ENCODE measurements at places on chromosomes 11 and 22.
A peak's percentile ranks its signal among the peaks of the same experiment; 100 is the strongest.

DNA sequence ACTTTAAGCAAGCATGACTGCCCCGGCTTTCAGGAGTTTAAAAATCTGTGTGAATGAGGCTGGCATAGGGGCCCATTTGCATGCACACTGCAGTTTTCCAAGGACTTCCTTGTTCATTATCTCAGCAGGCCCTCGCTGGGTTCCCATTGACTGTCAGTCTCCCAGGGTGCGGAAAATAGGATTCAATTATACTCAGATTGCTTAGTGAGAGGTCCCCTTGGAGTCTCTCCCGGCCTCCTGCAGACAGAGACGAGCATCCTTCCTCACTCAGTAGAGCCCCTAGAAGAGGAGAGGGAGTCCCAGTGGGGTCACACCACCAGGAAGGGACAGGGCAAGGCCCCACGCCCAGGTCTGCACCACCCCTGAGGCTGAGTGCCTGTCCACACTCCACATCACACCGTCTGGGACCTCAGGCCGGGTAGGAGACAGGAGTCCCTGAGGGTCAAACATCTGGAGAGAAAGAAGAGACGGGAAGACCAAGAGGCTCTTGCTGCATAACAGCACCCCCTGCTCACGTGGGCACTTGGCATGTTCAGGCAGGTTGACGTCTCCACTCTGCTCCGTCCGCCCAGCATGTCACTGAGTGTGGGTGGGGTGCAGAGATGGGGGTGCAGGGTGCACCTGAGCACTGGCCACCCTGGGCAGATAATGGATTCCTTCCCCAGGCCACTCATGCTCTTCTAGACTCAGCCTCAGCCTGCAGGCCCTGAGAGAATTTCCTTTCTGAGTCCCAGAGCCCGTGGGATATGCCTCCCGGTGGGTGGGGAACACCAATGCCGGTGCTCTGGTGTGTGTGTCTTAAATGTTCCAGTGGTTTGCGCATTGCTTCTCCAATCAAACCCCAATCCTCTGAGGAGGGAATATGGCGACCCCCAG lies 58.8 kb downstream of the MCM5 start:
- no peak for DNase-seq

- DNase-seq = no peak
Measured at GRCh38 chr11:33932721-33933120, 40.8 kb upstream of the LMO2 start.

- no peak for DNase-seq
Measured at GRCh38 chr11:518463-519202, 11.6 kb upstream of the RNH1 start.

DNA sequence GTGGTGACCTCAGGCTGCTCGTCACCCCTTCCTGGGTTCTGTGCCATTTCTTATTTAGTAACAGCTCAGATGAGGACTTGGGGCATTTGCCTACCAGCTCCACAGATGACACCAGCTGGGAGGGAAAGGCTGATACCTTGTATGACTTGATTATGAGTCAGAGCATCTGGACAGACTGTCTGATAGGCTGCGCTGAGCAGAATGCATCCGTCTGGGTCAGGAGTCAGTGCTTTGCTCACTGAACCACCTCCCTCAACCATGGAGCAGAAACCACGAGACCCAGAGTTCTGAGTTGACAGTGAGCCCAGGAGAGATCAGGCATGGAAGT lies 6.8 kb downstream of the ST14 start:
- DNase-seq = no peak

DNA sequence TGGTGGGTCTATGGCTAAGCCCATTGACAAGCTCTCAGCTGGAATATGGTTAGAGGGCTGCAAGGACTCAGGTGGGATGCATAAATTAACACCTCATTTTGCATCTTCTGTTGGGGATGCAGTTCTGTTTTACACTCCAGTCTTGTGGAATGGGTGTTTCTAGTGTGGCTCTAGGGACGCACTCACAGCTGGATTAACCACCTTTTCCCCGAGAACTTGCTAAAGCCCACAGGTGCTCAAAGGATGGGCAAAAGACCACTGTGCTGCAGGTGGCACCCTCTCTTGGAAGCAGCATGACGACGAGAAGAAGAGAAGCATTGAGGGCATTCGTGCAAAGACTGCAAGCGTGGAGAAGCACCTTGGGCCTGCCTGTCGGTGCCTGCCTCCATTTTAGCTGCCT lies 6.9 kb downstream of the BARX2 start:
- no peak for DNase-seq

GRCh38 chr11:95282291-95282751 lies 51.3 kb upstream of the SESN3 start:
- no peak for DNase-seq

DNA sequence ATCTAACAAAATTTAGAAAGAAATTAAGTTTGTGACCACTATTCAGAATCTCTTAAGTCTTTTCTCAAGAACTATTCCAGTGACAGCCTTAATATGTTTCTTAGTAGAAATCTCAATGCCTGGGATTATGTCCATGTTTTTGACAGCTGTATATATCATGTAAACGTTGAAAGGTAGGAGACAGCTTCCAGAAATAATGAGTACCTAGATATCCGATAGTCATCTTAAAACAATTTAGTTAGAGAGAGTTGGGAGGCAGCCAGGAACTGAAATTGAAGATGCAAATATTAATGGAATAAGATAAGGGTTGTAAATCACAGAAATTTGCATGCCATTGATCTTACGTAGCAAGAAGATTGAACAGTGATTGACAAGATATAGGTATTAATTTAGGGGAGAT lies 955.2 kb downstream of the JRKL start:
- DNase-seq = peak; percentile 31

DNA sequence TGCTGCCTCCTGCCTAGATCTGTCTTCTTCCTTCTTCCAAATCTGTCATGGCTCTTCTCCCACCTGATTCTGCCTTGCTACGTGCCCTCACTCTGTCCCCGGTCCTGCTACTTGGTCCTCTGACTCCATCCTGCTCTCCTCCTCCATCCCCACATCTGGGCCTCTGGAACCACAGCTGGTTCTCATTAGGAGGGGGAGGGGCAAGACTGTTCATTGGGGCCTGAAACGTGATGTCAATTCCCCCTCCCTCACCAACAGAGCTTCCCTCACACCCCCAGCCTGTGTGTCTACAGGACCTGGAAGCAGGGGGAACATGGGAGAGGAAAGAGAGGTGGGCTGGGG lies 9.1 kb downstream of the DCHS1 start:
- DNase-seq = no peak

DNA sequence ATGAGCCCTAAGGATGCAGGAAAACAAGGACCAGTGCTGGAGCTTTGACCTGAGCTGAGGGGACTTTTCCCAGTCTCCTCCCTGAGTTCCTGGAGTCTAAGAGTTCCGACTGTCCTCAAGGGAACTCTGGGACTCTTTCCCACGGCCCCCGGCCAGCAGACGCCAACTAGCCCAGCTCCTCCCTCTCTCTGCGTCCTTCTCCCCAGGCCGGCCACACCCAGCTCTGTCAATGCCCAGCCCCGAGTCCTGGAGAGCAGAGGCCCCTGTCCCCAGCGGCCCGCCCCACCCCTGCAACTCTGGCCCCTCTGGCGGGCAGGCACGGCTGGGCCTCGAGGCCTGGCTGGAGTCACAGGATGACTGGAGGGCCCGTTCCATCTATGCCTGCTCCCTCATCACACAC lies 29.8 kb downstream of the NECTIN1 start:
- no peak for DNase-seq

All from NCI-H1105 (cell line).